ENCODE measurements at places on chromosomes 2 and 18.

DNA sequence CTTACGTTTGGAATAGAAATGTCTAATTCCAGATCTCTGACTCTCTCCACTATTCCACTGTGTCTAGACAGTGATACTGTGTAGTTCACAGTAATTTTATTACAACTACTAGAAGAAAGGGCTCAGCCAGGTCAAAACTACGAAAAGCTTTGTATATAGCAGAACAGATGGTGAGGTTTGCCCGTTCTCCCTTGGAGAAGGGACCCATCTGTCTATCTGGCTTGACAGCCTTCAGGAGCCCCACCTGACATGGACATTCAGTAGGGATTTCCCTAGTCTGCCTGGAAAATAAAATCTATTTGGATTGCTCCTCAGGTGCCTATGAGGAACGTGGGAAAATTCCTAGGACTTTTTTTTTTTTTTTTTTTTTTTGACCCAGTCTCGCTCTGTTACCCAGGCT lies 435.4 kb downstream of the NRXN1 start:
- no peak for DNase-seq

GRCh38 chr2:23131066-23131575 lies 253.9 kb upstream of the KLHL29 start:
- no peak for DNase-seq

GRCh38 chr2:201680743-201681142 lies 17.7 kb downstream of the MPP4 start:
- DNase-seq = no peak

DNA sequence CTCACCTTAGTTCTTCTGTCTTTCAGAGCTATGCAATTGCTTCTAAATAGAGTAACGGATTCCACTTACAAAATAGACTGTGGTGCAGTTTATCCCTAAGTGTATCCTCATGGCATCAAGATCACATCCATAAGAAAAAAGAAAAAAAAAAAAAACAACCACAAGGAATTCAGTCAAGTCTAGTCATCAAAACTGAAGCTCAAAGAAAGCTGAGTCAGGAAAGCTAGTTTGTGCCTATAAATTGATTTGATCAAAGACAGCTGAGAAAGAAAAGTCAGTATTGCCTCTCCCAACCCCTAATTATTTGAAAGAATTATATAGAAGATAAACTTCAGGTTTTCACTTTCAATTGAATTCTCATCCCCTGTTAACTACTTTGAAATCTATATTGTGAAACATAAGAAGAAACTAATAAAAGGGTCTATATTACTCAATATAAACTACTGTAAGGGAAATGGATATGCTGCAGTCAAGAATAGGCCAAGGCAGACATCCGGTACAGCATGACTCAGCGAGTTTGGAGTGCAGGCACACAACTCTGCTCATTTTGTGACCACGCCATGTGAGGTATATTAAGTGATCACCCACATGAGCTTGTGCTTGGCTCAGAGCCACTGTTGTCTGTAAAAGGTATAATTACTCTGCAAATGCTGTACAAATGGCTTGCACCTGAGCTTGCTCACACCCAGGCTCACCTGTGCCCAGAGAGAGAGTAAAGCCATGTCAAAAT lies 568.1 kb upstream of the CRIM1 start:
- DNase-seq = no peak

DNA sequence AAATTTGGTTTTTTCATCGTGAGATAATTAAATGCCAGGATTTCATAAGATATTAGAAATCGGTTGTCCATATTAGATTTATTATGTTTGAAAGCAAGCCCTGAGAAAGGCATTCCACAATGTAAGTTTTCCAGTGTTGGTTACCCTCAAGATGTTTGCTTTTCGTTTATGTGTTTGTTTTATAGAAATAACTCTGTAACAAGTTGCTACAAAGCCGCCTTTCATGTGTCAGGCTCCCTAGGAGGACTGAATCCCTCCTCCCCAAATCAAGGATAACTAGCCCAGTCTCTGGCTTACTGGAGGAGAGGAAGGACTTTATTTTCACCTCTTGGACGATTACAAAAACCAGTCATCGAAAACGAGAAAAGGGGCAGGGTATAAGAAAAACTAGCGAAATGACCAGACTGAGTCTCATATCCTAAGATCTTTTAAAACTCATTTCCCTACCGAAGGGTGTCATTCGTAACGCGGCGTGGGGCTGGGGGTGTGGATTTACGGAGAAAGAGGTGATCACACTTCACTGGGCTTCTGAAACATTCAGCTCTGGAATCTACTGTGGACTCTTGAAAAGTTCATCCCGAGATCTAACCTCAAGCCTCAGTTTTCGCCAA lies 1.0 kb upstream of the PEX13 start:
- DNase-seq = no peak

GRCh38 chr18:39801010-39801409 lies 2154.0 kb upstream of the PIK3C3 start:
- DNase-seq = no peak
